Sigmoid colon (tissue), 7 donors: ENCODE measurements at places on chromosomes 16 and 17. TPM values are rescaled to one million over a fixed set of nuclear protein-coding genes. Genes with fewer than 3 reads are reported as not detected.

Gene CLEC3A
- total RNA-seq = not detected

Gene FBXL16
- 0.16 TPM for total RNA-seq

Gene OXLD1
- total RNA-seq = 14.4 TPM

Gene SCIMP
- 1.1 TPM for total RNA-seq

Gene DNAH9
- total RNA-seq = under 0.01 TPM

Gene KRT20
- 2.1 TPM for total RNA-seq

Gene FOXC2
- under 0.01 TPM for total RNA-seq

Gene KIF19
- total RNA-seq = 0.36 TPM

DNA sequence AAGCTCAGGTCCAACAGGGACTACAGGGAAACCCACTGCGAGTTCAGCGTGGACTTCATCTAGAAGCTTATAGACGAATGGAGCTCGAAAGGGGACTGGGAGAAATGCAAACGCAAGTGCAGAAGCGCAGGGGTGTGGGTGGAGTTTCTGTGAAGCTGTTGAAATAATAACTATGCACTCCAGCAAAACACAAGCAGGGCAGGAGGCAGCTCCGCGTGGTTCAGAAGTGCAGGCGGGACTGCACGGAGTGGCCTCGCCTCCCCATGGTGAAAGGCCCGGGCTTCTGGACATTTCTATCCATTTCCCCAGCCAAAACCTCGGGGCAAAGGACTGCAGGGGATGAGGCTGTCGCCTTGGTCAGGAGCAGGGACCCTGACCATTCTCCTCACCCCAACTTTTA lies 74.5 kb downstream of the ZNF423 start:
- no peak overlapping the region for H3K27ac ChIP-seq
- H3K4me1 ChIP-seq = no peaks in the 10 kb centered on the region
- DNase-seq = no peak
- no peaks in the 10 kb centered on the region for H3K27me3 ChIP-seq
- no peaks in the 10 kb centered on the region for H3K36me3 ChIP-seq

- H3K4me3 ChIP-seq = no peak overlapping the region
- peaks cover 15% of the 10 kb centered on the region for H3K4me1 ChIP-seq
- no peaks in the 10 kb centered on the region for H3K27me3 ChIP-seq
- H3K36me3 ChIP-seq = no peaks in the 10 kb centered on the region
These were observed 29.9 kb upstream of the IRX6 start for GRCh38 chr16:55294129-55294528.

DNA sequence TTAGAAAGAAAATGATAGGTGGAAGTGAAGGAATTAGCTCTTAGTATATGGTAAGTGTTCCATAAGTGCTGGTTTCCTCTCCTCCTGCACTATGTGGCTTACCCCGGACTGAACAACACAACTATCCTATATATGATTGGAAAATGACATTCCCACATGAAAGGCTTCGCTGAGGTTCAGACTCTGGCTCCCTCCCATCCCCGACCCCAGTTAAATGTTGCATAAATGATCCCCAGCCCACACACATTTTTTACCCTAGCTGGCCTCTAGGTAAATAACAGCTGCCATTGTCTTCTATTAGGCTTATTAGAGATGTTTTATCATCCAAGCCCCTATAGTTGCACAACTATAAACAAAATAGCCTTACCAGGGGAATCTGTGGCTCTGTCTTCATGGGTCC lies 495.6 kb upstream of the CDH11 start:
- H3K27me3 ChIP-seq = no peaks in the 10 kb centered on the region
- DNase-seq = no peak
- no peaks in the 10 kb centered on the region for H3K36me3 ChIP-seq
- H3K4me3 ChIP-seq = no peak overlapping the region

DNA sequence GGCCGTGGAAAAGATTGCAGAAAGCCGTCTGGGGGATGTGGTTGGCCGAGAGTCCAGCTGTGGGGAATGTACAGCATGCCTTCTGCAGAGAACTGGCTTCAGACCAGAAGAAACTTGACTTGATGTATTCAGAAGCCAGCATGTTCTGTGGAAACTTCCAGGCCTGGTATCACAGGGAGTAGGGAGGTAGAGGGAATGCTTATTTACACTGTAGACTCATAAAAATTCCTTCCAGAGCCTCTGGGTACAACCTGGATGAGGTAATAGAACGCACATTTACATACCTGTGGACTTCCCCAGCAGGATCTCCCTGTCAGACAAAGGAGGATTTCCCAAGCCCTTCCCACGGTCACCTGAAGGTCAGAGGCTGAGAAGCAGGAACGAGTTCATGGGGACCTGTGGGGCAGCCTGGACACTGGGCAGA lies 11.8 kb upstream of the GAS7 start:
- peaks cover 15% of the 10 kb centered on the region for H3K4me1 ChIP-seq
- H3K27ac ChIP-seq = peak overlapping the region; percentile 62
- H3K27me3 ChIP-seq = no peaks in the 10 kb centered on the region
- DNase-seq = no peak

DNA sequence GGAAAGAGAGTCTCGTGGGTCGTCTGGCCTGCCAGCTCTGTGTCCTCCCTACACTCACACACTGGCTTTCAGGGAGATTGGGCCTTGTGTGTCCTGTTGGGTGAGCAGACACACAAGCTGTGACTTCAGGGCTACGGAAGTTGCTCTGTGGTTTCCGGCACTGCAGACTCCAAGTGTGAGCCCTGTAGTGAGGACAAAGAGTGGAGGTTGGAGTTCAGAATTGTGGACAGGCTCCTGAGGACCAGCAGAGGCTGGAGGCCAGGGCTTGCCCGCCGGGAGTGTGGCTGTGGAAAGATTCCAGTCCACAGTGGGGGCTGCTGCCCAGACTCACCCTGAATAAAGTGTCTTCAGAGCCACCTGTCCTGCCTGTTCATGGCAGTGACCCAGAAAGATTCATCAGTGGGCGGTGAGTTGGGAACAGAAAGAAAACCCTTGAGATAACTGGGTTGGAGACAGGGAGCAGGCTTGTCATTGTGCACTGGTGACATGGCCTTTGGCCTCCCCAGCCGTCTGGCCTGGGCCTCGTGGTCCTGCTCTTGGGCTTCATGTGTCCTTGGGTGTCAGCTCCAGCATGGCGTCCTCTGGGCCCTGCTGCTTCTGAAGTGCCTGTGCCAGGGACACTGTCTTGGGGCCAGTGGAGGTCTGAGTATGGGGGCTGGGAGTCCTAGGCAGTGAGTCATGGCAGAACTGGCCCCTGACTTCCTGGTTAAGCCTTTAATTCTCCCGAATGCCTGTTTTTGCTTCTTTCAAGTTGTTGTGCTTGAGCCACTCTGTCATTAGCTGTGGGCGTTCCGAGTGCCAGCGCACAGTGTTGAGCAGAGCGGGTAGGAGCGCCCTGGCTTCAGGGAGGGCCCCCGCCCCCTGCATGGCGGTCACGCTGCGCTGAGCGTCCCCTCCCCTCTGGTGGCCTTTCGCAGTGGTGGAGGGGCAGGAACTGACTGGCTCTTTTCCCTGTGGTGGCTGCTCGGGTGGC lies 19.9 kb upstream of the ZNF750 start:
- DNase-seq = no peak
- H3K4me1 ChIP-seq = peaks cover 12% of the 10 kb centered on the region
- peaks cover 2% of the 10 kb centered on the region for H3K36me3 ChIP-seq
- H3K27me3 ChIP-seq = no peaks in the 10 kb centered on the region

DNA sequence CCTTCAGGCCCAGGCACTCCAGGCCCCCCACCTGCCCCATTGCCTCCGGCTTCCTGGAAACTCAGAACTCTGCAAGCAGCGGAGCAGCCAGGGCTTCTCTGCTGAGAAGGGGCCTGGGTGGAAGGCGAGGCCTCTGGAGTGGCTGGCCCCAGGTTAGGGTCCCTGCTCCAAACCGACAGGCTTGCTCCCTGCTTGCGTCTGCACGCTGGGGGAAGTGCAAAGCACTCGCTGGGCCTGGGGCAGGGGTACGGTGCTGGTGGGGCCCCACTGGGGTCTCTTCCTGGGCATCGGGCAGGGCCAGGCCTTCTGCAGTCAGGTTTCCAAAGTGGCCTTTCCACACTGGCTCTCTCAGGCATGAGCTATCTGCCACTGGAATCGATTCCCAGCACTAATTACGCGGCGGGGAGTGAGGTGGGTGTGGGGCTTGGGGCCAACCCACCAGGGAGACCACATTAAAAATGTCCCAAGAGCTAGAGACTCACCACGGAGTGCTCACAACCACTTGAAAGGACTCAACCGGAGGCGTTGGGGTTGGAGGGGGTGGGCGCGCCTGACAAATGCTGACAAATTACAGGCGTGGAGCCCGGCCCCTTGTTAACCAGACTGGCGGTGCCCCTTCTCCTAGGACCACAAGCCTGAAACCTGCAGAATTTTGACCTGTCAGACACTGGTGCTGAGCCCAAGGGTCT lies 17.9 kb downstream of the FAM83G start:
- H3K27me3 ChIP-seq = no peaks in the 10 kb centered on the region
- no peak for DNase-seq
- H3K27ac ChIP-seq = no peak overlapping the region

DNA sequence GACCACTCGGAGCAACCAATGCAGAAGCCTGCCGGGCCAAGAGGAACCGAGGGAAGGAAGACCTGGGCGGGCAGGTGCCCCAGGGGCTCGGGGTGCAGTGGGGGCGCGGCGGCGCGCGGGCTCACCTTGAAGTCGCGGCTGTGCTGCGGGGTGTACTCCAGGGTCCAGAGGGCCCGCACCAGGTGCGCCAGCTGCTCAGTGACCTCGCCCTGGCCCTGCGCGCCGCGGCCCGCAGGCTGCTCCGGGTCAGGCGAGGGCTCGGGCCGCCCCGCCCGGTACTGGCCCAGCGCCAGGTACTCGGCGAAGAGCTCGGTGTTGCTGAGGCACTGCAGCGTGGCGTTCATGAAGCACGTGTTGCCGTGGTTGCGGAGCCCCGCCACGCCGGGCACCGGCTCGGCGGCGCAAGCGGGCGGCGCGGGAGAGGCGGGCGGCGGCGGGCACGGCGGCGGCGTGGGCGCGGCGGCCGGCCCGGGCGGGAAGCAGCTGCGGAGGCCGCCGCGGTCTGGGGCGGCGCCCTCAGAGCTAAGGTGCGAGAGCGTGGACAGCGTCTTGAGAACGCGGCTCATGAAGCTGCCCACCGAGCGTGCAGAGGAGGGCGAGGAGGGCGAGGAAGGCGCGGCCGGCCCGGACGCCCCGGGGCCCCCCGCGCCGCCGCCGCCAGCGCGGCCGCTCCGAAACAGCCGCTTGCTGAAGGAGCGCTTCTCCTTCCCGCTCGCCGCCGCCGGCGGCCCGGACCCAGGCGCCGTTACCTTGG lies 562 bp downstream of the USP31 start:
- peak; percentile 88 for DNase-seq
- H3K4me3 ChIP-seq = peak overlapping the region; percentile 81
- H3K4me1 ChIP-seq = peaks cover 43% of the 10 kb centered on the region
- no peaks in the 10 kb centered on the region for H3K36me3 ChIP-seq
- no peaks in the 10 kb centered on the region for H3K27me3 ChIP-seq

DNA sequence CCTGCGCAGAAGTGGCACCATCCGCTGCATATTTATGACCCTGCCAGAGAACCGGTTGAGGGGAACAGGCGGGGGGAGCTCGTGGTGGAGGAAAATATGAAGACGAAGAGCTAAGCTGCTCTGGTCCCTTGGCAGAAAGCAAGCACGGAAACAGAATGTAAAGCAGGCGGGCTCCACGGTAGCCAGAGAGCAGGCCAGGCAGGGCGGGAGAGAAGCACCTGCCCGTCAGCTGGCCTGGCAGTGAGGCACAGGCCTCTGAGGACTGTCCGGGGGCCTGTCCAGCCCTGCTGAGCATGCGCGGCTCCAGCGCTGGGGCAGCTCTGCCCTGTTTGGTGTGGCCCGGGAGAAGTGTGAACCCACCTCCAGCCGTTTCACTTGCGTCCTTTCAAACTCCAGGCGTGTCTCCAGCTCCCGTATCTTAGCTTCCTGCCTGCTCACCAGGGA lies 46.7 kb downstream of the PIPOX start:
- H3K4me1 ChIP-seq = peaks cover 17% of the 10 kb centered on the region
- H3K27me3 ChIP-seq = no peaks in the 10 kb centered on the region
- H3K27ac ChIP-seq = no peak overlapping the region
- H3K36me3 ChIP-seq = peaks cover 43% of the 10 kb centered on the region
- peak; percentile 82 for DNase-seq
- H3K4me3 ChIP-seq = no peak overlapping the region

DNA sequence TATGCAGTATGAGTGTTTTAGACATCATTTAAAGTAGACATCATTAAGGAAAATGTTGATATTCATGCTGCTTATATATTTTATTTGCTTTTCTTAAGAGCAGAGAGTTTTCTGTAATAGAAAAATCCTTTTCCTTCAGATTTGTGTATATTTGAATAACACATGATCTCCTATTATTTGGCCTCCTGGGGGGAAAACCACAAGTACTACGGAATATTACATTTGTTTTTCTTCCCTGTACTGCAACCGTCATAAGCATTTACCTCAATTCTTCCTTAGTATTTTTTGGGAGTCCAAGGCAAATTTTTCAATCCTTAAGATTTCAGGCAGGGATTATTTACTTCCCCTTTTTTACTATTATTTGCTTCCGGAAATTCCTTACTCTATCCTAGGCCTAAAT lies 6.0 kb downstream of the RSPRY1 start:
- H3K27ac ChIP-seq = no peak overlapping the region
- no peaks in the 10 kb centered on the region for H3K36me3 ChIP-seq
- DNase-seq = no peak
- H3K4me3 ChIP-seq = no peak overlapping the region

GRCh38 chr16:67055712-67056487 lies 27.0 kb downstream of the CBFB start:
- no peaks in the 10 kb centered on the region for H3K36me3 ChIP-seq
- no peak for DNase-seq
- H3K27me3 ChIP-seq = no peaks in the 10 kb centered on the region
- H3K4me1 ChIP-seq = no peaks in the 10 kb centered on the region
- H3K4me3 ChIP-seq = no peak overlapping the region
- no peak overlapping the region for H3K27ac ChIP-seq

GRCh38 chr17:31112001-31112661 lies 17.4 kb downstream of the NF1 start:
- H3K27ac ChIP-seq = no peak overlapping the region
- DNase-seq = no peak
- no peak overlapping the region for H3K4me3 ChIP-seq
- no peaks in the 10 kb centered on the region for H3K36me3 ChIP-seq

DNA sequence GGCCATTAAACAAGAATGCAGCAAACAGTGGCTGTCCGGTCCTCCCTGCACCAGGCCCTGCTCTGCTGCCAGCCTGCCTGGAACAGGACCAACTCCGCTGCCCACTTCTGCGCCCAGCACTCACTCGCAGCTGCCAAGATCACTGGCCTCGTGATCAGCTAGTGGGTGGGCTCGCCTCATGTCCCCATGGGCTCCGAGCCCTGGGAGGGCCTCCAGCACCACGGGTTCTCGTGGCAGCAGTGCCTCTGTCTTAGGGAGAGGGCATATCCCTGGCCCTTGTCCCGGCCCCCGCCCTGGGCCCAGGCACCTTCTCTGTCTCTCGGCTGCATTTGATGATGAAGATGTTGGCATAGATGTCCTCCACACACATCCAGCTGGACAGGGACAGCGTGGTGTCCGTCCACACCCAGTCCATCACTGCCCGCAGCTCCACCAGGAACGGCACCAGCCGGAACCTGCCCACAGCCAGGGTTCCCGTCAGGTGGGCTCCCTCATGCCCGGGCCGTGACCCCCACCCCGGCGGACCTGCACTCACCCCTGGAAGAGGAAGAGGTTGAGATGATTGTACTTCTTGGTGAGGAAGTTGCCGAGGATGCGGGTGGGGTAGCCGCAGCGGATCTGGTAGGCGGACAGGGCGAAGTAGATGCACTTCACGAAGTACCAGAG lies 13.1 kb downstream of the CTU2 start:
- no peaks in the 10 kb centered on the region for H3K27me3 ChIP-seq
- H3K4me1 ChIP-seq = peaks cover 7% of the 10 kb centered on the region
- H3K36me3 ChIP-seq = peaks cover 100% of the 10 kb centered on the region
- DNase-seq = peak; percentile 94
- no peak overlapping the region for H3K4me3 ChIP-seq

GRCh38 chr16:4115949-4116318 lies 308 bp downstream of the ADCY9 start:
- H3K4me1 ChIP-seq = peaks cover 45% of the 10 kb centered on the region
- H3K4me3 ChIP-seq = peak overlapping the region; percentile 75
- no peaks in the 10 kb centered on the region for H3K36me3 ChIP-seq
- H3K27me3 ChIP-seq = no peaks in the 10 kb centered on the region
- peak overlapping the region; percentile 75 for H3K27ac ChIP-seq
